ENCODE measurements at places on chromosomes 3 and 15.
A peak's percentile ranks its signal among the peaks of the same experiment; 100 is the strongest.

DNA sequence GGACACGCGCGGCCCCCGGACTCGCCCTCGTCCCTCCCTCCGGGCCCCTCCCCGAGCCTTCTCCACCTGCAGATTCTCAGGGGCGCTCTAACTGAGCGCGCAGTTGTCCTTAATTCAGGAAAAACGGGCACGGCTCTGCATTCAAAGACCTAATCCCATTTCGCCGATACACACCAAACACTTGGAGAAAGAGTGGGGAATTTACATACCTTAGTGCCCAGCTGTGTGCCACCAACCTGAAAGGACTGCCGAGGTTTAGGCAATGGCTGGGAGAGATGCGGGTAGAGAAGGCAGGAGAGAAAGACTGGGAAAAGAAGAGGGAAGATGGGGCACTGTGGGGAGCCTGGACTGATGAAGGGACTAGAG, 21.8 kb downstream of the IGDCC3 start:
- DNase-seq = no peak

DNA sequence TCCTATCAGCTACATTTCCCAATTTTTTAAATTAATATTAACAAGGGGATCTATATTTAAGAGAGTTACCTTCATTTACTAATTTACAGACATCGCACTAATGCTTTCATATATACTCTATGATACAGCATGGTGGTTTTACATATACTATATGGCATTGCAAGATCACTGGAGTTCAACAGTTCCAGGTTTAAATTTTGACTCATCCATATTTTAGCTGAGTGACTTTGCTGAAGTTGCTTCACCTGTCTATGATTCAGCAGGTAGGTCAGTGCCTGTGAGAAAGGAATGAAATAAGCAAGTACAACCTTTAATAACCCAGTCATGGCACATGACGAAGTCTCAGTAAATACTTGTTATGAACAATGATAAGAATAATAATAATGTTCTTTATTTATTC, 211.1 kb downstream of the P3H2 start:
- DNase-seq = no peak

- no peak for DNase-seq
Measured at GRCh38 chr3:14533457-14533958, 6.6 kb downstream of the GRIP2 start.

DNA sequence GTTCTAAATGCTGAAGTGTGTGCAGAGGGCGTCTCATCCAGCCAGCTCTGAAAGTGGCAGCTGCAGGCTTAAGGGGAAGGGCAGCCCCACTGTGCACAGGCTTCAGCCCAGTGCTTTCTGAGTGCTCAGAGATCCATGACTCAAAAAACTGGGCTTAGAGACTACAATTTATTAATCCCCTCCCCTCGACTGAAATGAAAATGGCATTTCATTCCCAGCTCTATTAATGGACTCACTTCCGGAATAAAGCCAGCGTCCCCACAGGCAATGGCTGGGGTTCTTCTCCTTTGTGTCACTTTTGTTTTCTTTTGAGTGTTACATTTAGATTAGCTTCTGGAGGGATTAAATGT, 55.5 kb upstream of the PLXNA1 start:
- no peak for DNase-seq

DNA sequence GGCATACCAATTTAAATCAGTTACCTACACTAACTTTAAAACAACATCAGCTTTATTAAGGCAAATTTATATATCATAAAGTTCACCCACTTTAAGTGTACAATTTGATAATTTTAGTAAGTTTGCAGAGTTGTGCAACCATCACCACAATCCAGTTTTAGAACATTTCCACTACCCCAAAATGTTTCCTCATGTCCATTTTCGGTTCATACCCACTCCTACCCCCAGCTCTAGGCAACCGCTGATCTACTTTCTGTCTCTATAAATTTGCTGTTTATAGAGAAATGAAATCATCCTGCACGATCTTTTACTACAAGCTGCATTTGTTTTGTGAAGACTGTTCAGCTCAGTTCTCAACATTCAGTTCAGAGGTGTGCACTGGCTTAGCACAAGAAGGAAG, 31.5 kb upstream of the FAM81A start:
- DNase-seq = no peak

GRCh38 chr15:98712845-98713584, 64.7 kb downstream of the IGF1R start:
- no peak for DNase-seq

GRCh38 chr15:60204131-60204885, 193.5 kb downstream of the ANXA2 start:
- DNase-seq = no peak

- DNase-seq = no peak
Measured at GRCh38 chr3:37997342-37997741, 6.8 kb downstream of the VILL start.

DNA sequence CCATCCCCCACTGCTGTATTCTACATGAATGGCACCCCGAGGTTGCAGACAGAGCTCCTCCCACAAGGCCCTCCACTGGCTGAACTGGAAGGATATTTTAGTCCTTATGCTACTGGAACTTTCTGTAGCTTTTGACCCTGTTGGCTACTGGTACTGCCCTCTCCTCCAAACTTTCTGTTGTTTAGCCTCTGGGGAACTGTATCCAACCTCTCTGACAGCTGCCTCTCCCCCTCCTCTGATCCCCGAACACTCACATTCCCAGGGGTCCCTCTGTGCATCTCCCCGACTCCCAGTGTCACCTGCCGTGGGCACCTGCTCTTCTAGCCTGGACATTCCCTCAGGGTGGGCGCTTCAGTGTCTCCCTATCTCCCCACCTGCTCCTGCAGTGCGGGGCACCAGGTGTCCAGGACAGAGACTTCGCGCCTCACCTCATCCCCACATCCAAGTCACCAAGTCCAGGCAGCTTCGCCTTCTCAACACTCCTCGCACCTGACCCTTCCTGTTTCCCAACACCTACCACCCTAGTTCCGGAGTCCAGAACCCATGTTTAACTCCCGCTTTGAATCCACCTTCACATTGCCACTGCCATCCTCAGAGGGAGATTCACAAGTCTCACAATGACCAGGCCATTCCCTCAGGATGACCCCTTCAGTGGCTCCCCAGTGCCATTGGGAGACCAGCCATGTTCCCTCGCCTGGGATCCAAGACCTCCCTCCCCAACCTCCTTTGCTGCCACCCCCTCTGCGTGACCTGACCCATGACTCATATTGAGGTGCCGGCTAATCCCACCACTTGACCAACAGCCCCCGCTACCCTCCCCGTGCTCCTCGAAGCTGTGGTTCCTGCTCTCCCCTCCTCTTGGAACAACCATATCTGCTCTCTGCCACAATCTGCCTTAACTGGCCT, 34.2 kb downstream of the BDH1 start:
- no peak for DNase-seq

DNA sequence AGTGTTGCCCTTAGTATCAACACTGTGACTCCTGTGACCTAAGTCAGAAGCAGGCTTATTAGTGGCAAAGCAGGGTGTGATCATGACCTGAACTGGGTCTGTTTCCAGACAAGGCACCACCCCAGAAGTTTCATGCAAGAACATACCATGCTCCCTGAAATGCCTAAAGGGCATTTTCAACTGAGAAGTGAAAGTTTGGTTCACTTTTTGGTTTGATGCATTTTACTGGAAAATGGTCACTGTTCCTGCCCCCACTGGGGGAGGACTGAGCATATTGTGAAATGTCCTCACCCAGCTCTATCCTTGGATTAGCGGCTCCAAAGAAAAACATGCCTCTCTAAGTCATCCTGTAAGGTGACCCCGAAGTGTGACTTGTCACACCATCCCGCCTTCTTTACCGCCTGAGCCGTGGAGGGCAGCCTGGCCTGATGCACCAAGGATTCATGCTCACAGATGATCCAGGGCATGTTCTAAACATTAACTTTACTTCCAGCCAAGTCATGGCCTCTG, 3.1 kb upstream of the FAM240A start:
- DNase-seq = no peak

DNA sequence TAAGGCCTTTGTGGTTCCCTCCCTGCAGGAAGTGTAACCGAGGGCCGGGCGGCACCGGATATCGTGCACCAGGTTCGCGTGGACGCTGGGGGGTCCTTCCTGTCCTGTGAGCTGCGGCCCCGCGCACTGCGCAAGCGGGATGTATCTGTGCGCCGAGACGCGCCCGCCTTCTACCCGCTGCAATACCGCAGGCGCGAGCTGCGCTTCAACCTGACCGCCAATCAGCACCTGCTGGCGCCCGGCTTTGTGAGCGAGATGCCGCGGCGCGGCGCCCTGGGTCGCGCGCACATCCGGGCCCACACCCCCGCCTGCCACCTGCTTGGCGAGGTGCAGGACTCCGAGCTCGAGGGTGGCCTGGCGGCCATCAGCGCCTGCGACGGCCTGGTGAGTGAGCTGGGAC, 35.9 kb downstream of the SAXO2 start:
- DNase-seq = peak; percentile 71

DNA sequence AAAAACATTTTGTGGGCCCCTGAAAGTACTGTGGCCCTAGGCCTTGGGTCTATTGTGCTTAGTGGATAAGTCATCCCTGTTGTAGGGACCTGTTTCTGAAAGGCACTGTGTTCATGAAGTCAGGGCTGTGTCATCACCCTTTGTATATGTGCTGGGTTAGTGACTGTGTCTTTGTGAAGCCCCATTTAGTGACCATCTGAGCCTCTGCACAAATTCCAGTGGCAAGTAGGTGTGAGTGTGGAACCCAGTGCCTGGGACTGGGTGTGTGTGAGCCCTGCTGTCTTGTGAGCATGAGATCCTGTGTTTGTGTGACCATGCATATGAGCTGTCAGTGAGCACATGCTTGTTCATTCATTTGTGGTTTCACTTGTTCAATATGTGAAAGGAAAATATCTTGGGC, 1.2 kb upstream of the HYAL1 start:
- no peak for DNase-seq

- no peak for DNase-seq
Measured at GRCh38 chr3:14565868-14566588, 25.9 kb upstream of the GRIP2 start.

DNA sequence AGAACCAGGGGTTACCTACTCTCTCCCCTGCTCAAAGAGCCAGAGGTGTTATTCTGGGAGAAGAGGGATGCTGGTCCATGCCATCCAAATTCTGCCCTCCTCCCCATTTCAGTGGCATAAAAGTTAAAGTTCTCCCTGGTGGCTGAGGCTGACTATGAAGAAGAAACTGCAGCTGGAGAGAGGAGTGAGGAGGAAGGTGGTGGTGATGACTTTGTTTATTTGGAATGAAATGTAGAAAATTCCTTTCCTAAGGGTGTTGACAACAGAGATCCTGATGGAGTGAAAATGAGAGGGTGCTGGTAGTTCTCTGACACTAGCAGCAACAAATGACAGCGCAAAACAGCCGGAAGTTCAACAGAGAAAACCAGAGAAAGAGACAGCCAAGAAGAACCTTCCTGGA, 100.4 kb downstream of the PCCB start:
- no peak for DNase-seq

DNA sequence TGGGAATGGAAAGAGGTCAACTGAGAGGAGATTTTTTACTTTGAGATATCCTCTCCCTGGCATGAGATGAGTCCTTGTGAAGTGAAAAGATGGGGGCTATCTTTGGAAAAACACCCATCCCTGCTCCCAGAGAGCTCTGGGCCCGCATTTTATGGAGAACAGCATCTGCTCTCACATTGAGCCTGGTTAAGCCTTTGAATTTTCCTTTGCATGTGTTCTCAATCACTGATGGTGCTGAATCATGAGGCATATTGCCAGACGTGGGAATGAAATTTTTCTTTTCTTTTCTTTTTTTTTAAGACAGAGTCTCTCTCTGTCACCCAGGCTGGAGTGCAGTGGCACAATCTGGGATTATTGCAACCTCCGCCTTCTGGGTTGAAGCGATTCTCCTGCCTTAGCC, 24.4 kb downstream of the TMEM45A start:
- no peak for DNase-seq

GRCh38 chr3:102478160-102478559, 43.3 kb downstream of the ZPLD1 start:
- DNase-seq = no peak

DNA sequence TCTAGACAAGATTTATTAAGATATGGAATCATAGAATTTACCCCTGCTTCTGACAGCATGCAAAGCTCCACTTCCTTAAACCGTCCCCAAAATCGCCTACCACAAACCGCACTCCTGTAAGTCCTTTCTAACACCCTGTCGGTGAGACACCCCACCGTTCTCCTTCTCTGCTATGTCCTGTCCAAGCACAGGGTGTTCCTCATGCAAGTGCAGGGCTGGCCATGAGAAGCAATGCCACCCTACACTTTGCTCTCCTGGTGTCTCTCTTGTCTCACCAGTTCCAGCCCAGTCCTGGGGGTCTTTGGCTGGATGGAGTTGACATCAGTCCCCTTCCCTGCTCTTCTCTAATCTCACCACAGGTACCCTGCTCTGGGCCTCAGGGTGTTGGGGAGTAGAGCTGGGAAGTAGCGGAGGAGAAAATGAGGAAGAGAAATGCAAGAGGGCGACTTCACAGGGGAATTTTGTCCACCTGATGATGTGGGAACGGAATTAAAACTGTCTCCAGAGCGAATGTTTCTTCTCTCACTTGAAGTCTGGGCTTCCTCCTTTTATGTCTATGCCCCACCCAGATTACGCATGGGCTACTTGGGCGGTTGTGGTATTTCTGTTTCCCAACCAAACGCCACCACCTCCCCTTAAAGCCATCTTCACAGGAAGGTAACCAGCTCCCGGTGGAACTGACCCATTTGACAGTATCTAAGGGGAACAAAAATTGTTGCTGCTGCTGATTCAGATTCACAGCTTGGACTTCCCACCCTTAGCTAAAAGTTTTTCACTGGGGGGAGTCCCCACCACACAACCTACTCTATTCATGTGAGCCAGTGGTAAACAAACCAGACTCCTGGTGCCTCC, 49.9 kb downstream of the CASR start:
- DNase-seq = no peak

DNA sequence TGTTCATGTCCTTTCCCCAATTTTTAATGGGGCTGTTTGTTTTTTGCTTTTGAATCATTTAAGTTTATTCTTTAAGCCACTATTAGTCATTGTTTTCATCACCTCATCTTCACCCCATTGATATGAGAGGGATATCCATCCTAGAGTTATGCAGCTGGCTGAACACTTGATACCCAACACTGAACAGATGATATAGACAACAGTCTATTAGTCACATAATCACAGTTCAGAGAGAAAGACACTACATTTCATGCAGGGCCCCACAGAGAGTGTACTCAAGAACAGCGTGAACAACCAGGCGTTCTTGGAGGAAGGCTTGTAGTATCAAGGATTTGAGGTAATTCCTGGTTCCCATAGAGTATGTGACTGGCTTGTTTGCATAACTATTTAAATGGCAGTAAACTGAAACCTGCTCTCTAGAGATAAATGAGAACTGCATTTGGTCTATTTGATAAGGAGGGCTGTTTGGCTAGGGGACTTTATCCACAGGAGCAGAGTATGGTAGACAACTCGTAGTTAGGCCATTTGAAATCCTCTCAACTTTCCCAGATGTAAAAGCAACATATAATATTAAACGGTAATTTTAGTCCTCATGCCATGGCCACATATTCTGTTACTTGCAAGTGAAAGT, 618.7 kb downstream of the SI start:
- DNase-seq = no peak

DNA sequence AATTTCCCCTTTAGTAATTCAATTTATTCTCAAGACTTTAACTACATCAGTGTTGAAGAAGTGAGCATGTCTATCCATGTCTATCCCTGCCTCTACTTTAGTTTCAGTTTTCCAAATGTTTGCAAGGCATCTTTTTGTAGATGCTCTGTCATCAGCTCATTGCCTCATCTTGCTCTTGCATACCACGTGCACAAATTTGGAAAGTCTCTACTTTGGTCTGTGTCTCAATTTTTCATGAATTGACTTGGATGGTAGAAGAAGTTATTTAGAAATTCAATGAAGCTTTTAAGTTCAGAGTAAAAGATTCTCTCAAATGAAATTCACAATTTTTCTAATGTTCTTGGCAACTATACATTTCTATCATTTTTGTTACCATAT, 55.3 kb downstream of the CLDN1 start:
- no peak for DNase-seq

GRCh38 chr15:85444122-85444745, 63.8 kb downstream of the AKAP13 start:
- DNase-seq = no peak
